Stimulated activated CD4-positive, alpha-beta T cell treated with anti-CD3 and anti-CD28 coated beads, Interleukin-1b, Interleukin-23, amount 100 ng/mL, for 1 hour (primary cell): ENCODE measurements at places on chromosomes 16 and 17.

DNA sequence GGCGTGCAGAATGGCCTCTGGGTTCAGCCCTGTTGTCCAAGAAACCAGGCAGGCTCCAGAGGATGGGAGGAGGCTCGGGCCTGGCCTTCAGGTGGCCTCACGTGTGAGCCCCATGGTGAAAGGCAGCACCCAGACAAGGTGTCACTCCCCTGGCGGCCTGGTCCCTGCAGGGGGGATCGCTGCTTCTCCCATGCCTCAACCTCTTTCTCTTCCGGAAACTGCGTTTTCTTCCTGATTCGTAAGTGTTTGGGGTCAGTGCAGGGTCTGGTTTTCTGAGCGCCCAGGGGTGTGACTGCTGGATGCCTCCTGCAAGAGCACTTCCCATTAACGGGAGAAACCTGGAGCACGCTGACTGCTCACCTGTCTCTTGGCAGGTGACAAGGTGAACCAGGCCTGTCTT lies 70.0 kb upstream of the CIBAR2 start:
- DNase-seq, result no peak

DNA sequence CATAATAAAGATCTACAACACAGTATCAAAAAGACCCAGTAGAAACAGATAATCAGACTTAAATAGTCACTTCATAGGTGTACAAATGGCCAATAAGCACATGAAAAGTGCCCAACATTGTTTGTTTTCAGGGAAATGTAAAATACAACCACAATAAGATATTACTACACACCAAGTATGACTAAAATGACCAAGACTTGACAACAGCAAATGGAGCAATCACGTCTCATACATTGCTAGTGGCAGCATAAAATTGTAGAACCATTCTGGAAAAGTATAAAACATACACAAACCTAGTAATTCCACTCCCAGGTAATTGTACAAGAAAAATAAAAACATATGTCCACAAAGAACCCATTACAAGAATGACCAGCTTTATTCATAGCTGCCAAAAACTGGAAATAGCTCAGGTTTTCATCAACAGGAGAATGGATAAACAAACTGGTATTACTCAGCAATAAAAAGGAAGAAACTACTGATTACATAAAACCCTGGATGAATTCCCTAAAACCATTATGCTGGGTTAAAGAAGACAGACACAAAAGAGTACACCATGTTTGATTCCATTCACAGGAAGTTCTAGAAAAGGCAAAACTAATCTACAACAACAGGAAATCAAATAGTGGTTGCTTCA lies 85.6 kb downstream of the TTC19 start:
- no peak for DNase-seq

DNA sequence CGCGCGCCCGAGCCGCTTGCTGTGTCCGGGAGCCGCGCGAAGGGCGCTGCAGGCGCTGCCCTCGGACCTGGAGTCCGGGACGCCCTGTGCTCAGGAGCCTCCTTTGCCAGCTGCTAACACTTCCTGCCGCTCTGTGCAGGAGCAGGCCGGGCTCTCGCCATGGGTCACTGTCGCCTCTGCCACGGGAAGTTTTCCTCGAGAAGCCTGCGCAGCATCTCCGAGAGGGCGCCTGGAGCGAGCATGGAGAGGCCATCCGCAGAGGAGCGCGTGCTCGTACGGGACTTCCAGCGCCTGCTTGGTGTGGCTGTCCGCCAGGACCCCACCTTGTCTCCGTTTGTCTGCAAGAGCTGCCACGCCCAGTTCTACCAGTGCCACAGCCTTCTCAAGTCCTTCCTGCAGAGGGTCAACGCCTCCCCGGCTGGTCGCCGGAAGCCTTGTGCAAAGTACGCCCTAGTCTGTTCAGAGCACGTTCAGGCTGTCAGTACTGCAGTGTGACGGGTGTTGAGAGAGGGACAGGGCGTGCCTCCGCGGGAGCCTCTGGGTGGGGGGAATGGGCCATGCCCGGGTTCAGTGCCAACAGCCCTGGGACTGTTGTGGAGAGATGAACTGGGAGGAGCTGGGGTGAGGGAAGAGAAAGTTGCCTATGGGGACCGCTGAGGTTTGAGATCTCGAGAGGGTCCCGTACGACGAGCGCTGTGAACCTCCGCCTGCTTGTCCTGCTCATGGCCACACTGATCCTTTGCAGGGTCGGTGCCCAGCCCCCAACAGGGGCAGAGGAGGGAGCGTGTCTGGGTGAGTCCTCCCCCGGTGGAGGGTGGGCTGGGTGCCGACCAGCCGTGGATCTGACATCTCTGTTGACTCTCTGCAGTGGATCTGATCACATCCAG lies 1.3 kb downstream of the ZNF276 start:
- peak; percentile 60 for DNase-seq

DNA sequence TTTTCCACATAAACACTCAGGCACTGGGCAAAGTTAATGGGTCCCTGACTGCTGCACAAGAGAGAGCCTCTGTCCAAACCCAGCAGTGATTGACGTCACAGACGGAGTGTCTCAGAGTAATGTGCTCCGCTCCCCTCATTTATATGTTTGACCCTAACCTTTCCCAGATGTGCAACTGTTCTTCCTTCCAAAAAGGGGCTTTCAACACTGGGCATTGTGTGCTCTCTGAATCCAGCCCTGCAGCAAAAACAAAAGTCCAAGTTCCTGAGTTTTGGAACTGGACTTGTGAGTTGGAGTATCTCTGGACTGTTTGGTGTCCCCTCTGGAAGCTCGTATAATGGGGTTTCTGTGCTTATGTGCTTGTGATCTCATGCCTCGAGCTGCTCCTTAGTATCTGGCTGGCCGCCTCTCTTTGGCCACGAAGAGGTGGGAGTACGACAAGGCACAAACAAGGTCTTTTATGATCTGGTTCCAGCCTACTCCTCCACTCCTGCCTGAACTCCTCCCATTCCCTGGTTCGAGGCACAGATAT lies 76.4 kb upstream of the SMIM36 start:
- DNase-seq, result no peak

DNA sequence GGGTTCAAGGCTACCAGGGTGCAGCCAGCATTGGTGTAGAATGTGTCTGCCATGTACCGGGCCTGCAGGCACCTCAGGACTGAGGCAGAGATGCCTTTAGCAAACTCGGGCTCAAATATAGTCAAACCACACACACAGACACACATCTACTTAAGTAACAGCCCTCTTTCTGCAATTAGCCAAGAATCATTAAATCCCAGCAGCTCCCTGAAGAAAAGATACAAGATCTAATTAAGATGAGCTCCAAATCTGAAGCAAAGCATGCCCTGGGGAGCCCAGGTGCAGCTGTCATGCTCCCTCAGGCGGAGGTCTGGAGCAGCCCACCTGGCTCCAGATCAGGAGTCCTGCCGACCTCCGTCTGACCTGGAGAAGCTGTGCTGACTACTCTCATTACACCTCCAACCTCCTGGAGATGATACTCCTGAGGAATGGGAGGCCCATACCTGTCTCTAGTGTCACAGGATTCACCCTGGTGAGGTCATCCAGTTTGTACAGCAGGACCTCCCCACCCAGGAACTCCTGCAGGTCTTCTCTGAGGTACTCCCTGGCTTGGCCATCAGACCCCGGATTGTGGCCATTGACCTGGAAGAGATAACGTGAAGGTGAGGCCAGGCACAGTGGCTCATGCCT lies 6.9 kb downstream of the MYO19 start:
- DNase-seq, result no peak

- DNase-seq, result no peak
Observed at GRCh38 chr17:63826468-63827001, 696 bp upstream of the PSMC5 start.

- no peak for DNase-seq
Observed at GRCh38 chr17:54760836-54761235, 139.8 kb upstream of the TOM1L1 start.

DNA sequence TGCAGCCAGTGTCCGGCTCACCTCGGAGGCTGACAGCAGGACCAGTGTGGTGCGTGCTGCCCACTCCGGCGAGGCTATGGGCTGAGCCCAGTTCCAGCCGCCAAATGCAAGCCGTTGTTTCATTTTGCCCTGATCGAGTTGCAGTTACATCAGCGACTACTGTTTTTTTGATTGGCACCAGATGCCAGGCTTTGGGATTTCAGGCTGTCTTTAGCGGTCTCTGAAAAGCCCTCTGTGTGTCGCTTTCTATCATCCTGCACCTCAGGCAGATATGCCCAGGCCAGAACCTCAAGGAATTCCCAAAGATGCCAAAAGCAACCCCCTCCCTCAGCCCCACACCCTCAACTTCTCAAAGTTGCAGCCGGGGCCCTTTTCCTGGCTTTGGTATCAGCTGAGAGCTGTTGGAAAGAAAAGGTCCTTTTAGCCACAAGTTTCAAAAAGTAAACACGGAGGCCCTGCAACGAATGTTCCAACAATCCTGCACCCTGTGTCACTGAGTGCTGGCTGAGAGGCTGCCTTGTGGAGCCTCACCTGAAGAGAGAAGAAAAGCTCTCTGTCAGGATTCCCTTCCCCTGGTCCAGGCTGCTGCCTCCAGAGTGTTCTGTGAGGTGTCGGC lies 58.9 kb downstream of the WWP2 start:
- DNase-seq, result no peak

DNA sequence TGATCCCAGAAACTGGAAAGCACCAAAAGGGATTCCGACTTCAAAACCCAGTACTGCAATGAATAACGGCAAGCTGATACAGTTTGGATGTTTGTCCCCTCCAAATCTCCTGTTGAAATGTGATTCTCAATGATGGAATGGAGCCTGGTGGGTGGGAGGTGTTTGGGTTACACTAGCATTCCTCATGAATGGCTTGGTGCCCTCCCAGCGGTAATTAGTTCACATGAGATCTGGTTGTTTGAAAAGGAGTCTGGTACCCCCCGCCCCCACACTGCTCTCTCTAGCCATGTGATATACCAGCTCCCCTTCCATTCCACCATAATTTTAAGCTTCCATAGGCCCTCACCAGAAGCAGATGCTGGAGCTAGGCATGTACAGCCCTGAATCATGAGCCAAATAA lies 40.1 kb downstream of the RANBP10 start:
- no peak for DNase-seq
